ENCODE measurements at places on chromosomes 1 and 21.
A peak's percentile ranks its signal among the peaks of the same experiment; 100 is the strongest.

DNA sequence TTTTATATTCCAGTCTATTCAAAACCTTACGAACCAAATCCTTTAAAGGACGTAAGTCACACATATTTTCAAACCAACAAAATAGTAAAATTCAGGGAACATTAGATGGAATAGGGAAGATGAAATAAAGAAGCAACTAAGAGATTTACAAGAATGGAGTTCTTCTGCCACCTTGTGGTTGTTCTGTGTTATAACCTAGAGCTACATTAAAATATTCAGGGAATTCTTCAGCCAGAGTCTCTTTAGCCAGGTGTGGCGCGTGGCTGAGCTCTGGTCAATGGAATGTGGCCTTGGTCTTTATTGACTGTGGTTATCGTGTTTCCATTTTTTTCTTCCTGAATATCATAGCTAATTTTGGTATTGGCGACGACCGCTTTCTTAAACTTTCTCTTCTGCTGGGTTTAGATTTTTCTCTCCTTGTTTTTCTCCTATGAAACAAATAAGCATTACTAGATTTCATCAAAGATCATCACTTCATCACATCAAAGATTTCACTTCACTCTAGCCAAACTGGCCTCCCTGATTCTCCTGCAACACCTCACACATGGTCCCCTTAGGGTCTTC, 221.3 kb downstream of the MRPL39 start:
- no peak for DNase-seq

- peak; percentile 74 for DNase-seq
Observed at GRCh38 chr1:246157516-246157915, 349.6 kb downstream of the SMYD3 start.

- no peak for DNase-seq
Observed at GRCh38 chr1:14263225-14263624, 335.3 kb upstream of the KAZN start.

DNA sequence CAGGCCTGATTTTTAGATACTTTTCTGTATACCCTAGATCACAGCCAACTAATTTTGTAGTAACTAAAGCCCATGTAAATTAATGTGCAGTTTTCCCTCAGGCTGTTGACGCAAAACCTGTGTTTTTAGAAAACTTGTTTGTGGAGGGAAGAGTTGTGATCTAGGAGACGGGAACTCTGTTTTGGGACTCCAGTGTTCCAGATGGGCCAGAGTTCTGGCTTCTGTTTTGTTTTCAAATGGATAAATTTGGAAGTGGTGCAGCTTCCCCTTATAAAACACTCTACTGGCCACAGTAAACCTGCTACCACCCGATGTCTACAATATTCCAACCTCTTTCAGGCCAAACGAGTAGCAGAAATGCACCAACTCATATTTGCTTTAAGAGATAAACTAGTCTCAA, 13.6 kb upstream of the GPR88 start:
- no peak for DNase-seq

- no peak for DNase-seq
Observed at GRCh38 chr1:42260376-42261070, 74.5 kb downstream of the FOXJ3 start.

GRCh38 chr21:43939443-43940328, 72.4 kb upstream of the TRAPPC10 start:
- no peak for DNase-seq

GRCh38 chr1:79638382-79638781, 631.9 kb upstream of the ADGRL4 start:
- no peak for DNase-seq

DNA sequence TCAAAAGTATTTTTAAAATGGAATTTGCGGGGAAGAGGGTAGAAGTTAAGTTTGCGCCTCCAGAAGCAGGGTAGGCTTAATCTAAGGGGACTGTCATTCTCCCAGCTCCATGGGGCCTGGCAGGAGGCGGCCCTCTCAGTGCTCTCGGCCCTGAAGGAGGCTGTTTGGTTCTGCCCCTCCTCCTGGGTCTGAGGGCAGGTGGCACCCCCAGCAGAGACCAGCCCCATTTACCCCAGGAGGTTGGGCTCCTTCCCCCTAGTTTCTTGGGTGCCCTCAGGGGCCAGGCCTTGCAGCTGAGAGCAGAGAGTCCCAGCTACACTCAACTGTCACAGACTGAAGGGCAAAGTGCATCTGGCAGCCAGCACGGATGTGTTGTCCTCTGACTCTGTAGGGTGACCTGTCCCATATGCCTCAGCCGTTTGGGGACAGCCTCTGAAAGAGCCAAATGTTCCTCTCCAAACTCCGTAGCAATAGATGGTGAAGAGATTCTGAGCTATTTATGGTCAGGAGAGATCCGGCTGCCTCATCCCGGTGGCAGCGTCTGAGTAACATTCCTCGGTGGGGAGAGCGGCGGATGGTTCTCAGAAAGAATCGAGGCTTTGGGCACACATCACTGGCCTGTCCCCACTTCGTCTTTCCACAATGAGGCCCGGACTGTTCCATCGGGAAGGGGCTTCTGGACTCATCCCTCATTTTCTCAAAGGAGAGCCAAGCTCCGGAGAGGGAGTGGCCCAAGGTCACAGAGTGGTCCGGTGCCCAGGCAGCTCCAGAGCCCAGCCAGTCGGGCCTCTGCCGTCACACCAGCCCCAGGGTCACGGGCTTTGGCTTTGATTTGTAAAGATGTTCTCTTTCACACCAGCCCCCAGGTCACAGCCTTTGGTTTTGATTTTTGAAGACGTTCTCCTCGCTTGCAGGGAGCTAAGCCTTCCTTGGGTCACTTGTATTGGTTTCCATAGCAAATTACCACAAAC, 424.2 kb upstream of the VAMP3 start:
- no peak for DNase-seq

DNA sequence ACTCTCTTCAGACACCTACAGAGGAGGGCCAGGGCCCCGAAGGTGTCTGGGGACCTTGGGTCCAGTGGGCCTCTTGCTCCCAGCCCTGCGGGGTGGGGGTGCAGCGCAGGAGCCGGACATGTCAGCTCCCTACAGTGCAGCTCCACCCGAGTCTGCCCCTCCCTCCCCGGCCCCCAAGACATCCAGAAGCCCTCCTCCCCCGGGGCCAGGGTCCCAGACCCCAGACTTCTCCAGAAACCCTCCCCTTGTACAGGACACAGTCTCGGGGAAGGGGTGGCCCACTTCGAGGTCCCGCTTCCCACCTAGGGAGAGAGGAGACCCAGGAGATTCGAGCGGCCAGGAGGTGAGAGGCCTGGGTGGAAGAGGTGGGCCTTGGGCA, 3.7 kb downstream of the ADAMTSL4 start:
- DNase-seq: no peak

GRCh38 chr1:221511797-221512196, 230.1 kb downstream of the DUSP10 start:
- no peak for DNase-seq

- DNase-seq: no peak
Observed at GRCh38 chr1:153733970-153734369, 6.1 kb downstream of the INTS3 start.

DNA sequence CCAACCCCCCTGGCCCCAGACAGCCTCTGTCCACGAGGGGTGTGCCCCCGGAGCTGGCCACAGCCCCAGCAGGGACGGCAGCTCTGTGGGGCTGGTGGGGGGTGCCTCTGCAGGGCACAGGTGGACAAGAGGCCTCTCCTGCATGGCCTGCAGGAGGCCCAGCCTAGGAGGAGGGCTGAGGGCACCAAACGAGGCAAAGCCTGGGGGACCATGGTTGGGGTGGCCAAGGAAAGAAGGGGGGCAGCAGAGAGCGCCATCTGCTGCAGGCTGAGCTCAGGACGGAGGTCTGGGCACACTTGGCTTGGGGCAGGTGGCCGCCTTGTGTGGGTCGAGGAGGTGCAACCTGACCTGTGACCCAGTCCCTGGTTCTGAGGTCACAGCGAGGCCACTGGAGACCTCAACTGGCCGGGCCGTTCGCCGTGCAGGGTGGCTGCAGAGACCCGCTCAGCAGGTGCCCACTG, 27.3 kb downstream of the RRP1 start:
- no peak for DNase-seq

DNA sequence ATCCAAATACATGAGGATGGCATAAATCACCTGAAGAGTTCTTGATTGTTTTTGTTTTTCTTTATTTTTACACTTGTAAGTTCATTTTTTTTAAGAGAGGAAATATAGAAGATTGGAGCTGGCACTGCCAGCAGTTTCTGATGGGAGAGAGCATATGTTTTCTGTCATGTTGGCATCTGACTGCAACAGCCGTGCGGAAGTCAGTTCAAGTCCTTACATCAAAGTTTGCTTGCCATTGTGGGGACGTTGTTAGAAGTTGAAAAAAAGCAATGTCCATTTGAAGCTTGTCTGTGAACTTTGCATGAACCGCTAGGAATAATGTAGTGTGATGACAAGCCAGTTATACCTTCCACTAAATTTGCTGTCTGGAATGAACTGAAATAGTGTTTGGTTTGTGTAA, 126.5 kb upstream of the USH2A start:
- DNase-seq: no peak

GRCh38 chr1:186806477-186806876, 22.3 kb upstream of the PLA2G4A start:
- no peak for DNase-seq

- DNase-seq: no peak
Observed at GRCh38 chr1:26696119-26696653, 371 bp downstream of the ARID1A start.

GRCh38 chr1:164660412-164660772, 101.4 kb downstream of the PBX1 start:
- DNase-seq: no peak

- DNase-seq: no peak
Observed at GRCh38 chr21:45465611-45466329, 60.8 kb downstream of the COL18A1 start.

DNA sequence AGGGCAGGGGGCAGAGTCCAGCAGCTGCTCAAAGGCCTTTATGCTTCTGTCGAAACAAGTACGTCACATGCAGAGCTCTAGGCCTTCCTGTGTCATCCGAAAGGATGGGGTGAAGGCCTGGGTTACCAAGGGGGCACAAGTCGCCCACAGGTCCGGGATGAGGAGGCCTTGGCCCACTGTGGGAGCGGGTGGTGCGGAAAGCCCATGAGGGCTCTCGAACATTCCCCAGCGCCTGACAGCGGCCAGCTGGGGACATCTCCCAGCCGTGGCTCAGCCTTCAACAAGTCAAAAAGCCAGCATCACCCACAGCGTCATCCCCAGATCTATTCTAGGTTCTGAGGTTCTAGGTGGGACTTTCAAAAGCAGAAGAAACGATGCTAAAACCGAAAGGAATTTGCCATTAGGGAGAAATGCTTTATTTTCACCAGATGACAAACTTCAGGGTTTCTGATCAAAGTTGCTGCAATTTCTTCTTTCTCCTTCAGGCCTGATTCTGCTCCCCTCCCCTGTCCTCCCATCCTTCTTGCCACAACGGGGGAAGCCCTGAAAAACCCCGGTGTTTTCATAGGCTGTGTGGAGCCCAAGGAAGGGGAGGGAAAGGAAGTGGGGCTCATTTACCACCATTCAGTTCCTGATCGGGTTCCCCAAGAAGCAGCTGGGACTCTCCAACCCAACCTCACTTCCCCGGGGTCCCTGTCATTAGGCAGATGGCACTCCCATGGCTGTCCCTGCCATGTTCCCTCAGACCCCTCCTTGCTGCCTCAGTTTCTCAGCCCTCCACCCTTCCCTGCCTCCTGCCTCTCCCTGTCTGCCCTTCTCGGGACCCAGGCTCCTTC, 17.6 kb downstream of the GPR137B start:
- no peak for DNase-seq

Data from SIG-M5 (cell line).